ENCODE measurements at places on chromosomes 13 and 19. TPM values are rescaled to one million over a fixed set of nuclear protein-coding genes. Genes with fewer than 3 reads are reported as not detected.

Gene ALOX5AP
- total RNA-seq = 201 TPM

Gene GNG7
- total RNA-seq = 5.7 TPM

GRCh38 chr19:4373601-4374497, 26.5 kb downstream of the SH3GL1 start:
- no peak for DNase-seq

DNA sequence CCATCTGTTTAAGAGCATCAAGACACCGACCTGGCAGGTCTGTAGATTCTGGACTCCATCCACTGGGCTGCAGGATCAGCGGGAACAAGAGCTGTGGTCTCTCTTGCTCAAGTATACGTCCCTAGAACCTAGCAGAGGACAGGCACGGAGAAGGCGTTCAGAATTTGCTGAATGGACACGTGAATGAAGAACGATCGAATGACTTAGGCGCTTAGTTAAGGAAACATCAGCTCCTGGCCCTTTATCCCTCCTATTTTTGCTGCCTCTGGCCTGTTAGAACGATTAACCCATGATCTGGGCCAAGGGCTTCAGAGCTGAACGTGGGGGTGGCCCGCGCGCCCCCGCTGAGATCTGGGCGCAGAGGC, 953 bp downstream of the DZIP1 start:
- DNase-seq = no peak

- DNase-seq = no peak
These were observed 5.4 kb upstream of the ZNF682 start for GRCh38 chr19:20044663-20045062.

DNA sequence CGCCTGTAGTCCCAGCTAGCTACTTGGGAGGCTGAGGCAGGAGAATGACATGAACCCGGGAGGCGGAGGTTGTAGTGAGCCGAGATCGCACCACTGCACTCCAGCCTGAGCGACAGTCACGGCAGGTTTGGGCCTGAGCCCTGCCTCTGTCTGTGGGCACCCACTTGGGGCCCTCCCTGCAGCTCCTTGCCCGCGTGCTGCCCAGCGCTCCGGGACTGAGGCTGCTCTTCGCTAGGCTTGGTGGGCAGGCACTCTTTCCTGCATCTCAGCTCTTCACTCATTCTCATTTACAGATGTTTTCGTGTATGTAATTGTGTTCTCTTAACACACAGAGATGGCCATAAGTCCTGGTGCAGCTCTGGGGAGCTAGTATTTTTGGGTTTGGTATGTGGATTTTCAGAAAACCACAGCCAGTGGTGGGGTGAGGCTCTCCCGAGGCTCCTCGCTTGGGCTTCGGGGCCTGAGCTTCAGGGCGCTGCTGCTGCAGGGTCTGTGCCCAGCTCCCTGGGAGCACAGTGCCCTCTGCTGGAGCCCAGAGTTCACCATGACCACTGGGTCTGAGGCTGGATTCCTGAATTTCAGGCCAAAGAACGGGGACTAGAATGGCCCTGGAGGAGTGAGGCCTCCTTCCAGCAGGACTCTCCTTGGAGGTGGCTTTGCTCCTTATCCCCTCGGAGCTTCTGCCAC, 15.2 kb downstream of the UPF1 start:
- DNase-seq = peak; percentile 92

Data from left lung (tissue), 14 donors.